ENCODE measurements at places on chromosomes 12 and 14. TPM values are rescaled to one million over a fixed set of nuclear protein-coding genes. Genes with fewer than 3 reads are reported as not detected.

DNA sequence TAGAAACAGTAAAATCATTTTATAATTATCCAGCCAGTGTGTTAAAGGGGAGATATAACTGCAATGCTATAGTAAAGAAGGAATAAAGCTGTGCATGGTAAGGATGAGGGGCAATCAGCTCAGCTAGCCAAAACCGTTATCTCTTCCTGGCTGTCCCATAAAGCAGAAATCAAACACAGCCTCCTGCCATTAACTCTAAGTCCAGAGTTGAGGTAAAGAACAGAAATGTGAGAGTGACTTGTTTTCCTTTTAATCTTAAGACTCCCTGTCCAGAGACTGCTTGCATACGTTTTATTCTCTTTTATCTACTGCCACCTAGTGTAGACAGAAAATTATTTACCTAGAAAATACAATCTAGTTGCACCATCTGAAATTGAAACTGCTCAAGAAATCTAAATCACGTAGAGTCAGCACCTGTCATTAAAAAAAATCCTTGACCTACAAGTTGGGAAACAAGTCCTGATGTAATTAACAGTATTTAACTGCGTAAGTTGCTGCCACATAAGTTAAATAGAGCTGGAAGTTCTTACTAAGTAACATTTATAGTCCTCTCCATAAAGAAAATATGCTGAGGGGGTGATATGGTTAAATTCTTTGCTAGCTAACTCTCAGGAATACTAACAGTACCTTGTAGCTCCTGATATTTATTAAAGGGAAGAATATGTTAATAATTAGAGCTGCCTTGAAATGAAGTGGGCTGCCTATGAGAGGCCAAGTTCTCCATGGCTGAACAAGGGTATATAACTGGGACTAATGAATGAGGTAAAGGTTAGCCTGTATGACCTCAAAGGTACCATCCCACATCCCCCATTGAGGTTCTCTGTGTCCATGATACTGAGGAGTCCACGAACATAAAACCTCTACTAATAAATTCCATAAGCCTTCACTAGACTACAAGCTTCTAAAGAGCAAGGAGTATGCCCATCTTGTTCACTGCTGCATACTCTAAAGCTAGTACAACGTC is 62.7 kb downstream of the GALNT4 start:
- no peak for DNase-seq

GRCh38 chr14:81765651-81766275 is 232.1 kb upstream of the SEL1L start:
- no peak for DNase-seq

DNA sequence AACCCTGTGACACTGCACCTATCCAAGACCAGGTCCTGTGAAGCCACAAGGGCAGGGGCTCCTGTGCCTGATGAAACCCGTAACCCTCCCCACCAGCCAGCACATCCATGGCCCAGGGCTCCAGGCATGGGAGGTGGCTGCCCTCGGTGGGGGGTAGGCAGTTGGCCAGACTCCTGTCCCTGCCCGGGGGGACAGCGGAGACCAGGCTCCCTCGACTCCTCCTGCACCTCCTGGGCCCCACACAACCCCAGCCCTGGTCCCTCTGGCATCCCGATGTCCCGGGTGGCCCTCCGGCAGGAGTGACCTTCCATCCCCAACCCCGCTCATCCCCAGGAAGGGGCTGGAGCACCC is 11.4 kb downstream of the AKT1 start:
- DNase-seq = no peak

GRCh38 chr14:75258079-75258802 is 20.4 kb upstream of the FOS start:
- no peak for DNase-seq

DNA sequence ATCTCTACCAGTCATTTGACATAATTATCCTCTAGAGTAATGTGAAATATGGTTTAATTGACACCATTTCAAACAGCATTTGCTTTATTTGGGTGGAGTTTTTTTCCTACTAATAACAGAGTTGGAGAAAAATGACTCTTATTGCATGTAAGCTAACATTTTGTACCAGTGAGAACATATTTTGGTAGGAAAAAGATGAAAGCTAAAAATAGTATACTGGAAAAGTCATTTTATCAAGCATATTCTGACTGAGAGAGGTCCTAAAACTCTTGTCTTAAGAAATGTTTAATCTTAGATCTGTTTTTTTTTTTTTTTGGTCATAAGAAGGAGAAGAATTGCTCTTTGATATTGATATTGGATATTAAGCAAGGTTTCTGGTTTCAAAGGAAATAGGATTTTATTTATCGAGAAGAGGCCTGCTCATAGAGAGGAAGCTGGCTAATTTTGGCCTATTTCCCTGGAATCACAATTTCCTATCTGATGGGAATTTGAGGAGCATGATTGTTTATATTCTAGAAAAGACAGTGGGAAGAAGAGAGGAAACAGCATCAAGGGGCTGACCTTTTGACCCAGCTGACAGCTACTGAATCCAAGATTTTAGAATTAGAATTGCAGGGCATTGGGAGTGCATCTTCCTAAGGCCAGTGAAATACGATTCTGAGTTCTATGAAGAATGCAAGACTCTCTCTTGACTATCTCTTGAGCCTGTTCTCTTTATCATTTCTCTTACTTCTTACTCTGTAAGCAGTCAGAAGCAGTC is 19.4 kb downstream of the OTOGL start:
- no peak for DNase-seq

- no peak for DNase-seq
These were observed 37.3 kb downstream of the SSH1 start for GRCh38 chr12:108819920-108820706.

Gene FZD10
- 1.0 TPM for total RNA-seq

Gene CLEC7A
- total RNA-seq = not detected
